Kidney epithelial cell (primary cell): ENCODE measurements at places on chromosomes 5 and 9. TPM values are rescaled to one million over a fixed set of nuclear protein-coding genes. Genes with fewer than 3 reads are reported as not detected.

- DNase-seq: peak; percentile 9
Measured at GRCh38 chr9:104386425-104387069, 117.5 kb upstream of the OR13F1 start.

- no peak for DNase-seq
Measured at GRCh38 chr5:160271836-160272235, 40.5 kb downstream of the CCNJL start.

GRCh38 chr5:147339313-147339712 lies 104.5 kb downstream of the STK32A start:
- no peak for DNase-seq

- no peak for DNase-seq
Measured at GRCh38 chr5:72505016-72505415, 2.2 kb downstream of the ZNF366 start.

DNA sequence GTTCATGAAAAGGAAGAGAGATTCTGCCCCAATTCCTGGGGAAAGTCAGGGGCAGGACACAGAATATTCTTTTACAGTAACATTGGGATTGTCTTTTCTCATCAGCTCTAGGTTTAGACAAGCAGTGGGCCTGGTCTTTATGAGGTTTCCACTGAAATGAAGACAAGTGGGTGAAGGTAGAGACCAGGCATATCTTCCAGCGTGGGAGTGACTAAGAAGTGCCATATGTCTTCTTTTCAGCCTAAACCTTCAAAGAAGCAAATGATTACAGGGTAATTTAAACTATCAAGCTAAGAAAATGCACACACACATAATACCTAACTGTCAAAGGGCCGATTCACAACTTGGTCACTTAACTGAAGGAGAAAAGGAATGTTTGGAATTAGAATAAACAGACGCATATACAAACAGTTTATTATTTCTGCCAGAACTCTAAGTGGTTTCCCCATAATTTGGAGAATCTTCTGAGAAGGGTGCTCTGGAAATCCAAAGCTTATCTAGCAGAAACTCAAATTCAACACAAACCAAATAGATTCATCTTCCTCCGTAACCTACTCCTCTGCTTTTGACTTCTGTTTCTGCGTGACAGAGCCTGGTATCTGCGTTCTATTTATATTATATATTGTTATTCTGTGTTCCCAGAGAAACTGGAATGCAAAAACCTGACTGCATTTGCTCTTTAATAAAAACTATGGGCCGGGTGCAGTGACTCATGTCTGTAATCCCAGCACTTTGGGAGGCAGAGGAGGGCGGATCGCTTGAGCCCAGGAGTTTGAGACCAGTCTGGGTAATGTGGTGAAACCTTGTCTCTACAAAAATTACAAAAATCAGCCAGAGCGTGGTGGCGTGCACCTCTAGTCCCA lies 22.0 kb upstream of the TEK start:
- no peak for DNase-seq

Gene ZNF608
- 50.2 and 67.7 TPM in 2 replicates for total RNA-seq
